ENCODE measurements at places on chromosomes 6 and 20.
A peak's percentile ranks its signal among the peaks of the same experiment; 100 is the strongest.

DNA sequence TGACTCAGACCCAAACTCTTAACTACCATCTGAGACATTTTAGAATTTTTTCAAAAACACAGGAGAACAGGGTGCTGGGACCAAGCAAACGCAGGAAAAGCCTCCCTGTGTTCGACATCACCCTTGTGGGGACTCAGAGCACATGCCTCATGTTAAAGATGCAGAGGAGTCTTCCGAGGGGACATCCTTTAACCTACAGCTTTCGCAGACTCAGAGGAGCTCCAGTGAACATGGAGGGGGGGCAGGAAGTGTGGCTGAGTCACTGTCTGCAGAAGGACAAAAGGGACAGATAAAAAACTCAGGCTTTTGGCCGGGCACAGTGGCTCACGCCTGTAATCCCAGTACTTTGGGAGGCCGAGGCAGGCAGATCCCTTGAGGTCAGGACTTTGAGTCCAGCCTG lies 15.1 kb downstream of the BMP7 start:
- DNase-seq, result no peak

DNA sequence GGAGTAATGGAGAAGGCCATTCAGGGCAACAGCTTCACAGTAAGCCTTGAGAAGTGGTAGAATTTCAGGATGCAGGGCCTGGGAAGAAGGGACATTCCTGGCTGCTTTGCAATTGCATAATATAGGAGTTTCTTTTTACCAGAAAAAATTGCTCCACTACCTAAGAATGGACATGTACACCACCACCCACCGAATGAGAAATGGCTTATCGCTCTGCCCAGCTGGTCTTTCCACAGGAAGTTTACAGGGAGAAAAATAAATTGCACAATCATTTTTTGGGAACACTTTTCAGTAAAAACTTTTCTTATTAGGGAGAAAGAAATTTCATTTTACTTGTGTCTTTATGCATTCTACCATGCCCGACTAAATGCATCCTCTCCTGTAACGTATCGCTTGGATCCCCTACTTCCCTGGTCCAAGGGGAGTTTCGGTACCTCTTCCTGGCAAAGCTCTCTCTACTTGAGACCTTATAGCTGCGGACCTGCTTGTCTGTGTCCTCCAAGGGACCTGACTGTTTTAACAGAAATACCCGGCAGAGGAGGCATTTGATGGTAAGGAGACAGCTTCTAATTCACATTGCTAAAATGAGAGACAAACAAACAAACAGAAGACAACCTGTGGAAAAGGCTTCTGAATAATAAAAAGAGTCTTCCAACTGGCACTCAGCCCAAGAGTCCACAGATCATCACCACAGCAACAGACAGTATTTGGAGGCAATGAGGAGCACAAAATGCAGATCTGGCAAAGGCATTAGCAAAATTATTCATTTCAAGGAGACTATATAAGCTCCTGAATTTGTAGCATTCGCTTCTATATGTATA lies 54.2 kb downstream of the MAP3K5 start:
- no peak for DNase-seq

- DNase-seq, result no peak
Measured at GRCh38 chr6:84908304-84908904, 144.0 kb upstream of the TBX18 start.

DNA sequence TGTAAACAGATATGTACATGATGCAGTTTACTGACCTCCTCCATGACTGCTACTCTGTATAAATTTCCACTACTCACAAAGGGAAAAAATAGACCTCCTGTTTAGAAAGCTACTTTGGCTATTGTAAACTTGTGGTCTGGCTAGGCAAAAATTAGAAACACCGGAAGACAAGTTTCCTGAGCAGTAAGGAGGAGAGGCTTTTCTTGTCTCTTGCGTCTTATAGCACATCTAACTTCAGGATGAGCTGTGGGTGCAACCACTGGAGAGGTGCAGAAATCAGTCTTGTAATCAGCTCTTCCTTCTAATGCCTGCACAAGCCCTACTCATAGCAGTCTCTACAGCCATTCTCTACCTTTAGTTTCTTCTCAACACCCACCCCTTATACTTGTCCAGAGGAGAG lies 296.5 kb upstream of the SLC35B3 start:
- no peak for DNase-seq

DNA sequence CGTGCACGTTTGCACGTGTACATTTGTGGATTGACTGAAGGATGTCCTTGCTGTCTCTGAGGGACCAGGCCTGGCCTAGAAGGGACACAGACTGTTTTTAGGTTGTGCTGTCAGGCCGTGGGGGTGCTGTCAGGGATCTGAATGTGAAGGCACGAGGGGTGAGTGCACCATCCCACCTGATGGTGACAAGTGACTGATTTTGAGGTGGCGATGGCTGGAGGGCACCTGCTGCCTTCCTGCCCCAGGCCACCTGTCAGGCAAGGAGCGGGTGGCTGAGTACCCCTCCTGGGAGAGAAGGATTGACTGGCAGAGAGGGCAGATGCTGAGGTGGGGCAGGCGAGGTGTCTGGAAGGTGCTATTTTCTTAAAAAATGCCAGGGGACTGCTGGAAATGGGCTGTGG lies 1.2 kb downstream of the RAB44 start:
- no peak for DNase-seq

- DNase-seq, result no peak
Measured at GRCh38 chr6:18053078-18053477, 65.6 kb upstream of the KIF13A start.

- DNase-seq, result no peak
Measured at GRCh38 chr6:62328607-62329006, 42.6 kb upstream of the KHDRBS2 start.

DNA sequence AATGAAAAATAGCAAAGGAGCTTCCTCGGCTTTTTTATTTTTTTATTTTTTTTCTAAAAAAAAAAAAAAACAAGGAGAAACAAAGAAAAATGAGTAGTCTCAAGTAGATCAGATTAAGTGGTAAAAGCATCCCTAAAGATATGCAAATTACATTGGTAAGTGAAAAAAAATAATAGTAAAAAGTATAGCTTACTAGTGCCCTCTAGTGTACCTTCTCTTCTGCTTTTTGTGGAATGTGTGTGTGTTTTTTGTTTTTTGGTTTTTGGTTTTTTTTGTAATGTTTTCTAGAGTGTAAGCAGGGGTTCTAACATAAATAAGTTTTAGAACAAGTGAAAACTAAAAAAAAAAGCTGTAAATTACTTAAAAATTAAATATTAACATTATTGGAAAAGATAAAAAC lies 1062.0 kb downstream of the HACE1 start:
- DNase-seq, result no peak

DNA sequence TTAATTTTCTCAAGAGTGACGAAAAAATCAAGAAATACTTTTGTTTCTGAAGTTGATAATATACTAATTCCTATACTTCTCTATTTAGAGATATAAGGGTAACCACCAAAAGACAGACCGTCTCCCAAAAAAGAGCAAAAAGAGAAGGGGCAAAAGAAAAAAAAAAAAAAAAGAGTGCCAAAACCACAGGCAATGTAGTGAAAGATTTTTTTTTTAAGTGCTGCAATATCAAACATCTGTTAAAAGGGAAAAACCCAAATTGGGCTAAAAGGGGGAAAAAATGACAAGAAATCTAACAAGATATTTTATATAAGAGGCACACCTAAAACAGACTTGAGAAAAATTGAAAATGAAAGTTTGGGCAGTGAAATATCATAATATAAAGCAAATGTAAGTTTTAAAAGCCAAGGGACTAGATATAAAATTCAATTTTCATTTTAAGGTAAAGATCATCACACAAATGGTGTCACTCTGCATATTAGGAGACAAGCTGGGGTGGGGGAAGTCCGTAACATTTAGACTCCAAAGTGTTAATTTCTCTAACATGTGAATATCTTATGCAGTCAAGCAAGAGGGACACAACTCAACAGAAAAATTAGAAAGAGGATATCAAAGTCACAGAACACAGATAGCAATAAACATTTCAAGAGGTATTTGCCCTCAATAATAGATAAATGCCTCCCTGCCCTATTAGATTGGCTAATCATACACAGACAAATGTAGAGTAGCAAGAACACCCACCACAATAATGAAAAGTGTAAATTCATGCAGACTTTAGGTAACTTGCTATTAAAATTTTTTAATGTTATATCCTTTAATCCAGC lies 9.1 kb downstream of the C6orf52 start:
- DNase-seq, result no peak

- peak; percentile 58 for DNase-seq
Measured at GRCh38 chr20:1467355-1468116, 887 bp upstream of the NSFL1C start.

DNA sequence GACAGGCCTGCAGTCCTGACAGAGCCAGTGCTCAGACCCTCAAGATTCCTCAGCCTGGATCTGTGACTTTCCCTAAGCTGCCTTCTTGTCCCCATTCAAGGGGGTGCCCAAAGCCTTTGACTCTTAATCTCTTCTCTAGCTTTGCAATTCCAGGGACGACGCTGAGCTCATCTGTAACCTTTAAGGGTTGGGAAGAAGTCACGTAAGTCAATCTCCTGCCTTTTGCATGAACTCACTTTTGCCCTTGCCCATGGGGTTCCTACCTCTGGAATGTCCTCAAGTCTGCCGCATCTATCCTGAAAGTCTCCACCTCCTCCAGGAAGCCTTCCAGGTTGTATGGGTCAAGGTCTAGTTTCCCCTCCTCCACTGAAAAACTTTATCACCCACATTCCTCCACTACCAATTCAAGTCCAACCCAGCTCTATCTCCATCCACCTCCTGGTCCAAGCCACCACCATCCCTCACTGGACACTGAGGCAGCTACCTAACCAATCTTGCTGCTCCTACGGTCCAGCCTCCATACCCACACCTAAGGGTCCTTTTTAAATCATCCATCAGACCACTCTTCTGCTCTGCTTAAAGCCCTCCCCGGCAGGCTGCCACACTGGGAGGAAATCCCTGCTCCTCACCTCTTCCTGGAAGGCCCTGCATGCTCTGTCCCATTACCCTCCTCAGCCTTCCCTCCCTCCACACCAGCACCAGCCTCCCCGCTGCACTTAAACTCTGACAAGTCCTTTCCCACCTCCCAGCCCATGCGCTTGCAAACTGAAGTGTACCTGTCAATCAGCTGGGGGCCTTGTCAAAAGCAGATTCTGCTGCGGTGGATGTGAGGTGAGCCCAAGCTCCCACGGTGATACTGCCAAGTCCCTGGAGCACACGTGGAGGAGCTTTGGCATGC lies 29.7 kb downstream of the PREX1 start:
- no peak for DNase-seq

DNA sequence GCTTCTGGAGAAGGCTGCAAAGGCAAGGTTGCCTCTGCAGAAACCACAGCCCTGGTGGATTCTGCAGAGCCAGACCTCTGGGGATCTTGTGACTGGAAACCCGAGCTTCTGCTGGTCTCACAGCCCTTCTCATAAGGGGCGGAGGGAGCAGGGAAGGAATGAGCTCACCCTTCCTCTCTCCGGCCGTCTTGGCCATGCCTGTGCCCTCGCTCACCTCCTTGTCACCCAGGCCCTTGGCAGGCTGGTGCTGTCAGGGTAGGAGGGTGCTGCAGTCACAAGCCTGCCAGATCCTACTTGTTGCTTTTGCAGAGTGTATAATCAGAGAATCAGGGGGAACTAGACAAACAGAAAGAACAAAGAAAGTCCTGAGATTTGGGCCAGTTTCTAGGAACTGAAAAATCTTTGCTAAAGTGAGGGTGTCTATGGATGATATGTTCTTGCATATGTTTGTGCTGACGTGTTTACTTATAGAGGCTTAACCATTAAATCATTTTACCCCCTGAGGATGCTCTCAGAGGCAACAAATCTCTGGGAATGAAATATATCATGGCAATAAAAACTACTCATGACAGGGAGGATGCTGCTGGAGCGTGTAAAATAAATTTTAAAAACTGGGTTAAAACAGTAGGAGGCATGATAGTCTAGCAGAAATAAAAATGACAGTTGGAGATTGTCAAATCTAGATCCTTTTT lies 244.9 kb upstream of the SOX4 start:
- no peak for DNase-seq

DNA sequence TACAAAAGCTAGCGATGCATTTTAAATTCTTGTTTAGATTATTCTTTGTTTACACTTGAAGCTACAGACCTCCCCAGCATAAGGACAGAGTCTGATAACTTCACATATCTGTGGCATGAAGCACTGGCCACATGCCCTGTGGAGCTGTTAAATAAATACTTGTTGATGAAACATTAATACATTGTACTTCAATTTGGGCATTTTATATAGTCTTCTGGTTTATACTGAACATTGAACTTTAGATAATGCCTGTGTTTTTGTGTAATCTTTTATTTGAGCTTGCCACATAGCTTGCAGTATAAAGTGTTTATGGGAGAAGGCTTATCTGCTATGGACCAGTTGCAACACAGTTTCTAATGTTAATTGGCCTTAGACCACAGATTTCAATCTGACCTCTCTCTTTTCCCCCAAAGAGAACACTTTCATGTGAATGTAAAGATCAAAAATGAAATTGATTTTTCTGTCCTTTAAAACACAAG lies 48.2 kb downstream of the FRK start:
- no peak for DNase-seq

DNA sequence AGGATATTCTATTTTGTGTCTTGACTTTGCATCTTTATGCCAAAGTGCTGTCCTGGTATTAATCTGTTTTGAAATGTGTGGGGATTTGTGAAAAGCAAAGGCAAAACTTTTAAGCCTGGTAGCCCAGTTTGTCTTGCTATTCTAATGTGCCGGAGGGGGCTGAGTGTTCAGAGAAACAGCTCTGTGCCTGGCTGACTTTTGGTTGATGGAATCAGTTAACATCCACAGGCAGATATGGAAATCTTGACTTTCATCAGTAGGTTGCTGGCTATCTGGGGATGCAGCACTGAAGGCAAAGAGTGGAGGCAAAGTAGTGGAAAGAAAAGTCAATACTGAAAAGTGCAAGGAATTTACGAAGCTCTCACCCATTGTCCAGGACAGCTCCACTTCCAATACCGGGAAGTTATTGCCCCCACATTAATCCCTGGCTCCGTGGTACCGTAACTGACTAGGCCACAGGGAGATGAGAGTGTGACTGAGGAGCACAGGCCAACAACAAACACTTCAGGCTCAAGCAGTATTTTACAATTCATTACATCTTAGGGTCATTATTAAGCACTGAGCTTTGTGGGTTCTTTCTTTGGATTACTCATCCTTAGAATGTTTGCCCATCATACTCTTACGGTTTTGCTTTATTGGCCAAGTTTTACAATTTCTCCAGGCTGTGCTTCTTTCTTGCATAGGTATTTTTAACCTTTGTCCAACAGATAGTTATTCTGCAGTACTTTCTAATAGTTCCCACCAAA lies 164.6 kb downstream of the MTFR2 start:
- DNase-seq, result no peak

All from germinal center (tissue), 1 donor.